Stimulated activated CD4-positive, alpha-beta T cell treated with anti-CD3 and anti-CD28 coated beads, Interleukin-15, amount 100 ng/mL, for 48 hours (primary cell): ENCODE measurements at places on chromosomes 5 and 9.

GRCh38 chr5:173917788-173918786 lies 29.9 kb downstream of the CPEB4 start:
- DNase-seq: peak; percentile 26

- DNase-seq: no peak
These were observed 188.3 kb downstream of the GADD45G start for GRCh38 chr9:89793124-89793495.

DNA sequence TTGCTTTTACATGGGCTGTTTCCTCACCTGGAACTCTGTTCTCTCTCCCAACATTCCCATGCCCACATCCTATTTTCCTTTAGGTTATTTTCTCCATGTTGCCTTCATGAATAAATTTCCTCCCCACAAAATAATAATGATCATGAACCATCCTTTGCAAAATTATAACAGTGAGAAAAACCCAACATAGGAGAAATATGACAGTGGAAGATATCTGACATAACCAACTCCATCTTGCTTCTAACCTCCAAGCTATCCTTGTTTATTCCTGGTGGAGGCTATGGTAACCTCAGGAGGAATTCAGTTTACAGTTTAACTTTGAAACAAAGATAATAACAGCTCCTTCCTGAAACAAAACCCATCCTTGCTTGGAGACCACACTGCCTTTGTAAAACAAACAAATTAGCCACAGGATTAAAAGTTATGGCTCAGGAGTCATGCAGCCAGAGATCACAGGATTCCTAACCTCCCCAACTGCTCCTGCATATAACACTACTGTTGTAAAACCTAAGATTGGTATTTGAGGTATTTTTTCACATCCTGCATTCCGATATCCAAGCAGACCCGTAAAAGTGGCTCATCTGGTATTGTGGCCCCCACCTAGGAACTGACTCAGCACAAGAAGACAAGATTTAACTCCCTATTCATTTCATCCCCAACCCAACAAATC lies 212.4 kb downstream of the TRIM32 start:
- DNase-seq: no peak

- DNase-seq: no peak
These were observed 164.9 kb upstream of the SEMA6A start for GRCh38 chr5:116739571-116739970.

DNA sequence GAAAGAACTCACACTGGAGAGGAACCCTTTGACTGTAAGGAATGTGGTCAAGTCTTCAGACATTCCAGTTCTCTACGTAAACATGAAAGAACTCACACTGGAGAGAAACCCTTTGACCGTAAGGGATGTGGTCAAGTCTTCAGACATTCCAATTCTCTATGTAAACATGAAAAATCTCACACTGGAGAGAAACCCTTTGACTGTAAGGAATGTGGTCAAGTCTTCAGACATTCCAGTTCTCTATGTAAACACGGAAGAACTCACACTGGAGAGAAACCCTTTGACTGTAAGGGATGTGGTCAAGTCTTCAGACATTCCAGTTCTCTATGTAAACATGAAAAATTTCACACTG lies 32.6 kb downstream of the MAPK9 start:
- DNase-seq: no peak

- no peak for DNase-seq
These were observed 2.5 kb downstream of the LAMC3 start for GRCh38 chr9:131011274-131012022.

- no peak for DNase-seq
These were observed 46.9 kb downstream of the AHRR start for GRCh38 chr5:368183-369084.

- no peak for DNase-seq
These were observed 687.0 kb upstream of the FTMT start for GRCh38 chr5:121164632-121165031.

DNA sequence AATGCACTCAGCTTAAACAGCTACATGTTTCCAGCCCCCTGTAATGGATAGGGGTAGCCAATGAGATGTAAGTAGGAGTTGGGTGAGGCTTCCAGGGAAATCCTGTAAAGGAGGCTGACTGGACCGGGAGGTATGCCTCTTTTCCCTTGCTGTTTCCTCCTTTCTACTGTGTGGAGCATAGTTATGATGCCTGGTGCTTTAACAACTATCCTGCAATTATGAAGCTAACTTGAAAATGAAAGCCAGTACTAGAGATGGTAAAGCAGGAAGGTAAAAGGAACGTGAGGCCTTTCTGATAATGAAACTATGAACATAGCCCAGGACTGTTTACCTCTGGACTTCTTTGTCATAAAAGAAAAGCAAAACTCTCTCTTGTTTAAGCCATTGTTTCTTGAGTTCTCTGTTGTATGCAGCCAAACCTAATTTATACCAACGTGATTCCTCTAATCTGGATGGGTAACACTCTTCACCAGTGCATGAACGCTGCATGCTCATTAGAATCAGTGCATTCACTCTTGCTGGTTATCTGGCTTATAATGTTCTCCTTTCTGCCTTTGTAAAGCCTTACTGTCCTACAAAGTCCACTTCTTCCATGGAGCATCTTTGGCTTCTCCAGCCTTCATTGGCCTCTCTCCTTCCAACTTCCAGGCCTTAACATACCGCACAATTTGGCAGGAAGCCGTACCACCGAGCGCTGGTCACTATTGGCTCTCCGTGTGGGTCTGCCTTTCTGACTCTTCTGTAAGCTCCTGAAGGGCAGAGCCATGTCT lies 8.3 kb upstream of the ARHGEF28 start:
- DNase-seq: no peak

DNA sequence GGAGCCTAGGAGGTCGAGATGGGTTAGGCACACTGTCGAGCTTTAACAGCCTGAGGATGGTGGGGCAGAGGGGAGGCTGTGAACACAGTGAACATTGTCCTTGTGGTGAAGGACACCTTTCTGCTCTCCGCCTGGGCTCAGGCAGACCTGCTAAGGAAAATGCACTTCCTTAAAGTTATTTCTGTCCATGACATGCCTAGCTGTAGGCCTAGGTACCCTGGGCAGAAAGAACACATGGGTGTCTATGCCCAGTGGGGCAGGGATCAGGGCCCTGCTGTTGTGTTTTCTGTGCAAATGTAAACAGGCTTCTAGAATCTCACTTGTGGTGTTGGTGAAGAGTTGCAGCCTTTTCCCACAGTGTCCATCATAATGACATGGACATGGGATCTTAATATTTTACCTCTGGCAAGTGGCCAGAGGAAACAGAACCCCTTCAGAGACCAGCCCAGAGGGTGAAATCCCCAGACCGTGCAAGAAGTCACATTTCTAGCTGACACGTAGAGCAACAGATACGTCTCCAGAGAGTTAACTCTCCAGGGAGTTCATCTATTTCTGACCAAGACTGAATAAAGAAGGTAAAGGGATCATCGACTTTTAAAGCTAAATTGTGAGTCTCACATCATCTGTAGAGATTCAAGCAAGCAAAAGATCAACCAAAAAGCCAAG lies 79.2 kb downstream of the C9orf152 start:
- no peak for DNase-seq

DNA sequence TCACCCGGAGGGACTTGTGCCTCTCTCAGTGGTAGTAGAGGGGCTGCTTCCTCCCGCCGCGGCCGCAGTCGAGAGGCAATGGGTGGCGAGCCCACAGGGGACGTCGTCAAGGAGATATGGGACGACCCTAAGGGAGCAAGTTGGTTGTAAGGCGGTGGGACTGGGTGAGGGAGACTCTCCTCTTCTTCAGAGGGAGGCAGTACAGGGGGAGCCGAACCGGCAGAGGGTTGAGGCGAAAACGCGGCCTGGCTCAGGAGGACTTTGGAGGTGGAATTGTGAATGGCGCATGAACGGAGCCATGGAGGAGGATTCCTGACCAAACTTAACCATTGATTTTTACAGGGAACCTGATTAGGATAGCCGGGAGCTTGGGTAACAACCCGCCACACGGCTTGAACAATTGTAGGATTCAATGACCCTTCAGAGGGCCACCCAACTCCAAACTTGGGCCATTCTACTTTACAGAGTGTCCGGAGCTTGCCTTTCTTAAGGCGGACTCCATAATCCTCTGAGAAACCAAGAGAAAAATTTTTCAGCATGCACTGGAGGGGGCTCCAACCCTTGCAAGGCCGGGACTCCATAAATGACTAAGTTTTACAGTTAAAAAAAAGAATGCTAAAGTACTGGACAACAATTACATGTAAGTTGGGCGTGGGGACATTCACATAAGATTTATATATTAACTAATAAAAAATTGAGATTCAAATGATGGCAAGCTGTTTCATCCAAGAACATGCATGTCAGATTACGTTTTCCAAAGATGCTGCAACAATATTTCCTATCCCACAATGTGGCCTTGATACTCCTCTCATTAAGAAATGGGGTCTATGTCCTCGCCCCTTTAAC lies 19.4 kb upstream of the RHOBTB3 start:
- no peak for DNase-seq

GRCh38 chr5:57779383-57780223 lies 297.0 kb upstream of the ACTBL2 start:
- no peak for DNase-seq

GRCh38 chr5:56172241-56172640 lies 60.9 kb downstream of the ANKRD55 start:
- DNase-seq: no peak

DNA sequence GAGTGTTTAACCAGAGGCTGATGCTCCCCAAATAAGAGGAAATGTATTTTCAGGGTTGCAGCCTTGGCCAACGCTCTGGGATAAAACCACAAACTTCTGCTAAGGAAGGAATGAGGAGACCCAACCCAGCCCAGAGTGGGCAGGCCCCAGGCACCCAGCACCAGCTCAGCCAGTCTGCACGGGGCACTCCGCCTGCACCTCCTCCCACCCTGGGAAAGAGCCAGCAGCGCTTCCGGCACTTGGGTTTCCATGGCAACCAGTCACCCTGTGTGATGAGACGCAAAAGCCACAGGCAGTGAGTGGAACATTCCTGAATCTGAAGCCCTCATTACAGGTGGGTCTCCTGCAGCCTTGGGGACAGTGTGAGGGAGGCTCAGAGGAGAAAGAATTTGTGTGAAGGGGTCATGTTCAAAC lies 85.2 kb upstream of the ZBTB43 start:
- peak; percentile 70 for DNase-seq

DNA sequence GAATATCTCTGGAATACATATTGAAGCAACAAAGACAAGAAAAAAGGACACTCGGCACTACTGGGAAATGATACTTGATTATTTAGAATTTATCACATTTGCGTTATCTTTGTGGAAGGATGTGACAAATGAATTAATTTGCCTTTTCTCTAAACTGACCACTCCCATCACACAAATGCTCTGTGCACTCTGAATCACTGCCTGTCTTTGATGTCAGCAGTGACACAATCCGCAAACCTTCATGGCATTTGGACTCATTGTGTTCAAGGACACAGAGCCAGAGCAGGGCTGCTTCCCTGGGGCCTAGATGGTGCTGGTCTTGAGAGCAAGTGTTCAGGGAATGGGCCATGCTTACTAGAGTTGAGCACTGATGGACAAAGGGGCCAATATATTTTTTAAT lies 4.9 kb upstream of the KIF4B start:
- DNase-seq: no peak

DNA sequence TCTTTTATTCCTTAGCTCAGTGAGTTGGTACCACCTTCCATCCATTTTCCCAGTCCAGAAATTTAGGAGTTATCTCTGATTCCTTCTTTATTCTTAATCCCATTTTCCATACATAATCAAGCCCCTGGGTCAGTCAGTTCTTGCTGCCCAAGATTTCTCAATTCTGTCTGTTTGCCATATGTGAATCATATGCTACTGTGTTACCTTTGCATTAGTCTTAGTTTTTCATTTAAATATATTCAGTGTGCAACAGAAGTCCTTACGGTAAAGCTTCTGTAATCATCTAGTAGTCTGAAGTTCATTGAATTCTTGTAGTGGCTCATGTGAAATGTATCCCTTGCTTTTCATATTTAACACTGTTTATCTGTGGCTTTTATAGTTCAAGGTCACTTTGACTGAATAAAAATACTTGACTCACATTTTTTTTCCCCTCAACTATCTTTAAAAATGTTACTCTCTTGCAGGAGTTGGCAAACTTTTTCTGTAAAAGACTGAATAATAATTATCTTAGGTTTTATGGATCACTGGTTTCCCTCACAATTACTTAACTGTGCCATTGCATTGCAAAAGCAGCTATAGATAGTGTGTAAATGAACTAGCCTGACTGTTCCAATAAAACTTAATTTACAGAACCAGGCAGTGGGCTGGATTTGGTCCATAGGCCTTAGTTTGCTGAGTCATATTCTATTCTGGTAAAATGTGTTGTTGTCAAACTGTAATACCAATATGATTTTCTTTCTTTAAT lies 6.9 kb downstream of the KIAA1958 start:
- DNase-seq: no peak

- DNase-seq: no peak
These were observed 66.8 kb upstream of the CXCL14 start for GRCh38 chr5:135645336-135646180.

DNA sequence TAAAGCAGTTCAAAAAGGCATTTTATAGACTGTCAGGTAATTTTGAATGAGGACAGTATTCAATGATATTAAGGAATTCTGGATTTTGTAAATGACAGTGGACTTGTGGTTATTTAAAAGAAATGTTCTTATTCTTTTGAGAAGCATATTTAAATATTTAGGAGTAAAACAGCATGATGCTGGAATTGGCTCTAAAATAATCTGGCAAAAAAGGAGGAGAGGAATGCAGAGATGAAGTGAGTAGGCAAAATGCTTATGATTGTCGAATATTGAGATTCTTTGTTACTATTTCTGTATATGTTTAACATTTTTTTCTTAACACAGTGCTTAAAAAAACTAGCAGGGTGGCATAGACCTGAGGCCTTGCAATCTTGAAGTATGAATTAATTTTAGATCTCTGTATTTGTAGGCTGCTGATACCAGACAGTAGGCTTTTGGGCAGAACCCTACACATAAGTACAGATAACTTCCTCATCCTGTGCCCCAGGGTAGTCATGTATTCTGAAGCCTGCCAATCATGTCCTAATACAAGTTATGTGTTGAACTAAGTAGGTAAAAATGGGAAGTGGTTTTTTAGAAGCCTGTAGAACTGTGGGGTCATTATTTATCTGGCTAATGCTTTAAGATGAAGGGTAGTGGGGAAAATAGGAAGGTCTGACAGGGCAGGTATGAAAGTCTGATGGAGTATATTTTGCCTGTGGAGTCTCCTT lies 9.4 kb downstream of the CD180 start:
- DNase-seq: no peak

- DNase-seq: no peak
These were observed 777.0 kb upstream of the WWC1 start for GRCh38 chr5:167514461-167514860.

DNA sequence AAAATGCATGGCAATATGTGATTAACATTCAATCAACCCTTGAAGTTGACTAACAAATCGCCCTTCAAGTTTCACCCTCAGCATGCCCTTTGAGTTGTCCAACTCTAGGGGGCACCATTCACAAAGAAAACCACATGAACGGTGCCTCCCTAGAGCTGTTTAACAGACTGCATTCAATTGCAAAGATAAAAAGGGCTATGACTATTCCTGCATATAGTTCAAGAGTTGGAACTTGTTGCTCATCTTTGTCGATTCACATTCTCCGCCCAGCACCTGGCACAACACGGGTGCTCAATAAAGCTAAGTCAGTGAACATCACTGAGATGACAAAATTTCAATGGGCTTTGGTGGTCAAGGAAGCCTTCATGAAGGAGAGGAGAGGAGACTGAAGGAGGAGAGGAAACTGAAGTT lies 69.6 kb upstream of the SLC30A5 start:
- no peak for DNase-seq

GRCh38 chr9:126491949-126492348 lies 121.8 kb upstream of the LMX1B start:
- DNase-seq: no peak
